ENCODE measurements at places on chromosomes 5 and 9.

GRCh38 chr5:111682121-111682520 is 74.9 kb downstream of the NREP start:
- no peak for DNase-seq

GRCh38 chr5:133122711-133123110 is 70.9 kb downstream of the HSPA4 start:
- DNase-seq, result no peak

GRCh38 chr5:126594748-126595485 is at the start of gene ALDH7A1:
Gene ALDH7A1, minus strand, starts transcription at chr5:126595219. Its CDS starts 21 bp downstream, at chr5:126595198.
- peak; percentile 97 for DNase-seq

- no peak for DNase-seq
These were observed 10.8 kb downstream of the BRD3OS start for GRCh38 chr9:134036130-134036529.

DNA sequence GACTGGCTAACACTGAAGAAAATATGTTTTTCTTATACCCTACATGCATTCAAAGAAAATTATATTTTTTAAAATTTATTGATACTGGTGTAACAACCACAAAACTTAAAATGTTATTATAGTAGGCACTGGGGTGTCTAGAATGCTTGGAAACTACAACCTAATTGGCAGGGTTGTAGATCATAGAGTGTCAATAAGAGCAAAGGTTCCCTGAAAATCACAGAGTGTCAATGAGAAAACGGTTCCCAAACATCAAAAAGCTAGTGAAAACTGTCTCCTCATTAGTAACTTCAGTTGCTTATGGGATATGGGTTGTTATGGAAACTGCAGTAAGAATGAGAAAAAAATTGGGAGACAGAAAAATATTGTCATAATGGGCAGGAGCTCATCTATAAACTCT is 214.4 kb upstream of the CCNG1 start:
- no peak for DNase-seq

GRCh38 chr5:32055891-32056866 is 117.9 kb downstream of the GOLPH3 start:
- DNase-seq, result no peak

Measured in fibroblast of skin of back (primary cell).